Stimulated activated CD8-positive, alpha-beta memory T cell treated with anti-CD3 and anti-CD28 coated beads, Interleukin-2, amount 100 ng/mL, for 48 hours (primary cell): ENCODE measurements at places on chromosomes 2 and 18.

GRCh38 chr2:241706537-241706936 is 4.7 kb downstream of the ING5 start:
- DNase-seq, result no peak

DNA sequence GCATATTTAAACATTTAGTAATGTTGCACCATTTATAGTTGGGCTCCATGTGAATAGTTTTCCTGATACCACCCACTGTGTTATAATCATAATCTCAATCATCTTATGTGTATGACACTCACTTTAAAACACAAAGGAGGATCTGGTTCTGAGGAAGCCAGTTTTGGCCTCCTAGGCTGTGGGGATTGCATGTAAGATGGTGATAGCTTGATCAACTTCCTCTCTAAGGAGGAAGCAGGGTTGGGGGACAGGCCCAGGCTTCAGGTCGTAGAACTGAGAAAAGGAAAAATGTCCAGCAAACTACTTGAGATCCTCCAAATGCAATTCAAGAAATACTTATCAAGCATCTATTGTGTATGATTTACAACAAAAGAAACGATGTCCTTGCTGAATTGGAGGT is 4.9 kb upstream of the PPM1B start:
- DNase-seq, result no peak

GRCh38 chr18:35026407-35027061 is 14.7 kb upstream of the MAPRE2 start:
- DNase-seq, result no peak

GRCh38 chr2:128500138-128500800 is 181.6 kb upstream of the HS6ST1 start:
- no peak for DNase-seq

DNA sequence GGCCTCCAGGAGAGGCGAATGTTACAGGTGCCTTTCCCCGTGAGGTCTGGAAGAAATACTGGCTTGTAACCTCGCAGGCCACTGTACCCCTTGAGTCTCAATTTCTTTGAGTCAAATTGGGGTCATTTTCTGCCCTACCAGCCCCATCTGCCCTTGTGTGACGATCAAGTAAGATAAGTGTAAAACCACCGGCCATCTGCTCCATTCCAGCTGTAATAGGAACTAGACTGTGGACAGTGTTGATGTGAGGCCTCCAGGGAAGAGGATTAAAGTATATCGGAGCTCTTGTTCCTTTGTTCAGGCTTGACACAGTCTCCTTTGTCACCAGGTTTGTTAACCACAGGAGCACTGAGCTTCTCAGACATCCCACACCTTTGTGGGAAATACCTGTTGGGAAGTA is 65.6 kb downstream of the MRPS9 start:
- DNase-seq, result no peak

DNA sequence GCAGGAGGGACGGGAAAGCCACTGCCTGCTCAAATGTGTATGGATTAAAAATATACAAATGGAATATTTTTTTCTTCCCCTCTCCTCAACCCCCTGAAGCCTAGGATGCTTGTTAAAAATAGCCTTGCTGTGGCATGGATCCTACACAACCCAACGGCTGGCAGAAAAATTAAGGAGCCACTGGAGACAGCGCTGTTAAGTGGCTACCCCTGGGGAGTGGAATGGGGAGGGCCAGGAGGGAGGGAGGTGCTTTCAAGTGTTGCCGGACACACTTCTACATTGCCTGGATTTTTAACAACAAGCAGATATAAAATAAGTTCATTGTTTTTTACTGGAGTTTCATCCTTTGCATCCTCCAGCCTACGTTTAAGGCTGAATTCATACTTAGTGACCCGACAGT is 66.6 kb downstream of the ZBTB7C start:
- DNase-seq, result no peak

- no peak for DNase-seq
These were observed 751 bp upstream of the NMI start for GRCh38 chr2:151289972-151290866.

GRCh38 chr2:222594679-222595078 is 61.2 kb downstream of the FARSB start:
- no peak for DNase-seq
